ENCODE measurements at places on chromosomes 13 and 19.

- DNase-seq = no peak
- no peaks in the 10 kb centered on the region for H3K36me3 ChIP-seq
- H3K4me1 ChIP-seq = no peaks in the 10 kb centered on the region
- peaks cover 43% of the 10 kb centered on the region for H3K27me3 ChIP-seq
- no peak overlapping the region for H3K27ac ChIP-seq
Measured at GRCh38 chr19:47315125-47315821, 5.6 kb downstream of the C5AR1 start.

GRCh38 chr13:113845055-113845454, 18.8 kb downstream of the GAS6 start:
- H3K27ac ChIP-seq = no peak overlapping the region
- DNase-seq = no peak
- H3K4me3 ChIP-seq = no peak overlapping the region

- H3K36me3 ChIP-seq = peaks cover 68% of the 10 kb centered on the region
- H3K27me3 ChIP-seq = no peaks in the 10 kb centered on the region
- H3K27ac ChIP-seq = peak overlapping the region; percentile 96
- DNase-seq = peak; percentile 70
Measured at GRCh38 chr19:40805258-40805868, 6.4 kb downstream of the EGLN2 start.

- H3K4me1 ChIP-seq = no peaks in the 10 kb centered on the region
- H3K27ac ChIP-seq = no peak overlapping the region
- DNase-seq = no peak
- H3K36me3 ChIP-seq = no peaks in the 10 kb centered on the region
- H3K4me3 ChIP-seq = no peak overlapping the region
- peaks cover 8% of the 10 kb centered on the region for H3K27me3 ChIP-seq
Measured at GRCh38 chr19:32337084-32337808, 8.2 kb upstream of the ZNF507 start.

DNA sequence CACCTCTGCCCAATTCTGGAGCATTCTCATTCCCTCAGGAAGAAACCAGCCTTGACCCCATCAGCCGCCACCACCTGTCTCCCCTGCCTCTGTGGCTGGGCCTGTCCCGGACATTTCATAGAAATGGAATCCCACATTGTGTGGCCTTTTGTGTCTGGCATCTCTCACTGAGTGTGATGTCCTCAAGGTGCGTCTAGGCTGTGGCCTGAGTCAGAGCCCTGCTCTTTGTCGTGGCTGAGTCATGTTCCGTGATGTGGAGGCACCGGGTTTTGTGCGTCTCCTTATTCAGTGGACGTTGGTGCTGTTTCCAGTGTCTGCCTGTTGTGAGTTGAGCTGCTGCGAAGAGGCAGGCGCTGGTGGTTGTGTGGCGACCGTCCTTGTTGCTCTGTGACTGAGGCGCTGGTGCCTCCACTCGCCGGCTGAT, 3.5 kb downstream of the FZR1 start:
- peak overlapping the region; percentile 74 for H3K27ac ChIP-seq
- H3K36me3 ChIP-seq = peaks cover 37% of the 10 kb centered on the region
- H3K4me3 ChIP-seq = peak overlapping the region; percentile 49
- no peaks in the 10 kb centered on the region for H3K27me3 ChIP-seq
- DNase-seq = no peak
- peaks cover 45% of the 10 kb centered on the region for H3K4me1 ChIP-seq

GRCh38 chr13:110628477-110628793, 13.1 kb downstream of the NAXD start:
- H3K27me3 ChIP-seq = no peaks in the 10 kb centered on the region
- DNase-seq = no peak
- H3K27ac ChIP-seq = no peak overlapping the region
- peaks cover 44% of the 10 kb centered on the region for H3K36me3 ChIP-seq

- no peaks in the 10 kb centered on the region for H3K27me3 ChIP-seq
- H3K27ac ChIP-seq = no peak overlapping the region
- peaks cover 49% of the 10 kb centered on the region for H3K36me3 ChIP-seq
- no peaks in the 10 kb centered on the region for H3K4me1 ChIP-seq
- H3K4me3 ChIP-seq = no peak overlapping the region
- no peak for DNase-seq
Measured at GRCh38 chr19:18856385-18857126, 24.8 kb downstream of the UPF1 start.

- no peak overlapping the region for H3K4me3 ChIP-seq
- H3K27ac ChIP-seq = no peak overlapping the region
- peaks cover 3% of the 10 kb centered on the region for H3K4me1 ChIP-seq
- no peaks in the 10 kb centered on the region for H3K36me3 ChIP-seq
- DNase-seq = no peak
Measured at GRCh38 chr13:41387576-41387975, 69.8 kb upstream of the RGCC start.

- H3K27me3 ChIP-seq = peaks cover 6% of the 10 kb centered on the region
- H3K4me1 ChIP-seq = peaks cover 37% of the 10 kb centered on the region
- H3K27ac ChIP-seq = peak overlapping the region; percentile 98
Measured at GRCh38 chr19:5718037-5718578, 1.8 kb downstream of the LONP1 start.

- no peaks in the 10 kb centered on the region for H3K36me3 ChIP-seq
- no peak overlapping the region for H3K27ac ChIP-seq
- H3K4me1 ChIP-seq = no peaks in the 10 kb centered on the region
Measured at GRCh38 chr13:104170980-104171555, 1104.9 kb upstream of the SLC10A2 start.

DNA sequence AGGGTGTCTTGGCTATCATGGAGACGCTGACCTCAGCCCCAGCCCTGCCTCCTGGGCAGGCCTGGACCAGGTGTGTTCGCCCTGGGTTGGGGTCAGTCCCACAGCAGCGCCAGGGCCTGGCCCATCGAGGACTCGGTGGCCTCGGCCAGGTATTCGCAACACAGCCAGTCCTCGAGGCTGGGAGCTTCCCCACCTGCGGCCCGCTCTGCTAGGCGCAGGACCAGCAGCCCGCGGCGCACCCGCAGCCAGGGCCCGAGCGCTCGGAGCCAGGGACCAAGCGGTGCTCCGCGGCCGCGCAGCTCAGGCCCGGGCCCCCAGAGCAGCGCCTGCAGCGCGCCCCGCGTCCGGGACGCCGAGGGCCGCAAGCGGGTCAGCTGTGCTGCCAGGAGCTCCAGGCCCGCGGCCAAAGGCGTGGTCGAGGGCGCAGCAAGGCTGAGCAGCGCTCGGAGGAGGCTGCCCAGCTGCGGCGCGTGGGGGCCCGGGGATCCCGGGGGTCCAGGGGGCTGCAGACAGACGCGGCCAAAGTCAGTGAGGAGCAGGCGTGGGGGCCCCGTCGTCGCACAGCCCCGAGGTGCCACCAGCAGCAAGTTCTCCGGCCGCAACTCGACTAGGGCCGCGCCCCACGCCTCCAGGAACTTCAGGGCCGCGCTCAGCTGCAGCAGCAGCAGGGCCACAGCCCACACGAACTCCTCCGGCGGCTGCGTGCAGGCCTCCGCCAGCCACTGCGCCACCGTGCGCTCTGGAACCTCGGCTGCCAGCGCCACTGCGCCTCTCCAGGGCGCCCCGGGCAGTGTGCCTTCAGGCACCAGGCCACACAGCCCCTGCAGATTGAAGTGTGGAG, 6.2 kb downstream of the PEAK3 start:
- H3K4me3 ChIP-seq = no peak overlapping the region
- DNase-seq = no peak
- H3K27ac ChIP-seq = no peak overlapping the region
- peaks cover 24% of the 10 kb centered on the region for H3K36me3 ChIP-seq
- no peaks in the 10 kb centered on the region for H3K27me3 ChIP-seq

- peak; percentile 54 for DNase-seq
- H3K4me3 ChIP-seq = no peak overlapping the region
- peaks cover 6% of the 10 kb centered on the region for H3K4me1 ChIP-seq
- peaks cover 28% of the 10 kb centered on the region for H3K27me3 ChIP-seq
- no peaks in the 10 kb centered on the region for H3K36me3 ChIP-seq
- H3K27ac ChIP-seq = no peak overlapping the region
Measured at GRCh38 chr19:15869109-15869555, 28.7 kb downstream of the CYP4F2 start.

DNA sequence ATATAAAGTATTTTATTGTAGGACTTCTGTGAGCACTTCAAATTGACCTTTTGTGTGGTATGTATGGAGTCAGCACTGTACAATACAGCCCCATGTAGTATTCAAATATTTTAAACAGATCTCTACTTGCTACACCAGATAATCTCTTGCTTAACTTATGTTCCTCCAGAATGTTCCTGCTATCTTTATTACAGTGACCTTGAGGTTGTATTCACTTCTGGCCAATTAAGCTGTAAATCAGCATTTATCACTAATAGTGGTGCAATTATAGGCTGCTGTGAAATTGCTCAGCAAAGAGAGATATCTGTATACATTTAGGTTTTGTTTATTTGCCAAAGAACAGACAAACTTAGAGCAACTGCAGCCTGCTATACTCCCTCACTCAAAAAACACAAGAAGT, 1218.6 kb downstream of the PCDH17 start:
- no peak overlapping the region for H3K27ac ChIP-seq
- H3K36me3 ChIP-seq = no peaks in the 10 kb centered on the region
- no peaks in the 10 kb centered on the region for H3K27me3 ChIP-seq
- no peak overlapping the region for H3K4me3 ChIP-seq
- no peaks in the 10 kb centered on the region for H3K4me1 ChIP-seq

DNA sequence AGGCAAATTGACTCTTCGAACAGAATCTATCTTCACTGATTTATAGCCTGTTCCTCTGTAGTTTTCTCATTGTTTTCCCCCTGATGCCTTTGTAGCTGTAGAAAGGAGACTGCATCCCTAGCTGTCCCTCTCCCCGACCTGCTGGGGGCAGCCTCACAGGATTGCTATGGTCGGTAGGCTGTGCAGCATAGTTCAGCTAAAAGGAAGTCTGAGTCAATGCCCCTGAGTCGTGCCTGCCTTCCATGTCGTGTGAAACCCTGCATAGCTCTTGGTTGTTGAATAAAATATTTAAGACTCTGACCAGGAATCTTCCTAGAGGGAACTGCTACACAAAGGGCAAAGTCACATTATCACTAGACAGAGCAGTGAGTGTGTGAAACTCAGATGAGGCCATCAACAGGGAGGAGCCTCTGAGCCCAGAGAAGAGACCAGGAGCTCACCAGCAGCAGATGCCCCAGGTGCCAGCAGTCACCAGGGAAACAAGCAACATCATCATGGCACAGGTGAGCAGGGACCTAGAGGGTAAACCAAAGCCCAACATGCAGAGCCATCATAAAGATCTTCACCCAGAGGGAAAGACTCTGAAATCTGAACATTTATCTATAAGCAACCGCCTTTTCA, 108.4 kb upstream of the NBEA start:
- no peaks in the 10 kb centered on the region for H3K4me1 ChIP-seq
- H3K4me3 ChIP-seq = no peak overlapping the region
- no peaks in the 10 kb centered on the region for H3K36me3 ChIP-seq
- DNase-seq = no peak
- H3K27ac ChIP-seq = no peak overlapping the region

DNA sequence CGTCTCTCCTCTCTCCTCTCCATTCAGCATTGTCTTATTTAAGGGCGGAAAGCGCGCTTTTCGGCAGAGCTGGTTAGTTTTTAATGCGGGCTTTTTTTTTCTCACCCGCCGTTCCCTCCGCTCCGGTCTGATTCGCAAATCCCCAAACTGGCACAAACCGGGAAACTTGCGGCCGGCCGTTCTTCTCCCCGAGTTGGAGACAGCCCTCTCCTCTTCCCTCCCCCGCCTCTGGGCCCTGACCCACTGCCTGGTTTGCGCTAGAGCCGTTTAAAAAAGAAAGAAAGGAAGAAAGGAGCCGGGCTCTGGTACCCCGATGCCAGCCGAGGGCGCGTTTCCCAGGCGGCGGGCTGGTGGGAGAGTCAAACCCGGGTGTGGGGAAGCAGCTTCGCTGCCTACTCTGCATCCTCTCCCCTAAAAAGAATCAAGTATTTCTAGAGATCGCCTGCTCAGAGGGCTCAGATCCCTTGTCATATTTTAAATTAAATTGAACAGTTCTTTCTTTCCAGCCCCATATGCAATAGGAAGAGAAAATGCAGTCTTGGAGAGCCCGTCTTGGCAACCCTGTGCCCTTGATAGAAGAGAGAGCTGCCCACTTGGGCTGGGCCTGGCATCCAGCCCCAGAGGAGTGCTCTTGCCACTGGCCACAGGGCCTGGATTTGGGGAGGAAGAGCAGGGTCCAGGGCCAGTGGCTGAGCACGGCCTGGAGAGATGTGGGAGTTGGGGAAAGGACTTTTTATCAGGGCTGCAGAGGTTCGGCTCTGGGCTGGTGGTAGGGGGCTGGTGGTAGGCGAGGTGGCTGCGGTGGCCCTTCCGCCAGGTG, 19.0 kb downstream of the NFIX start:
- peaks cover 96% of the 10 kb centered on the region for H3K27me3 ChIP-seq
- no peak for DNase-seq

DNA sequence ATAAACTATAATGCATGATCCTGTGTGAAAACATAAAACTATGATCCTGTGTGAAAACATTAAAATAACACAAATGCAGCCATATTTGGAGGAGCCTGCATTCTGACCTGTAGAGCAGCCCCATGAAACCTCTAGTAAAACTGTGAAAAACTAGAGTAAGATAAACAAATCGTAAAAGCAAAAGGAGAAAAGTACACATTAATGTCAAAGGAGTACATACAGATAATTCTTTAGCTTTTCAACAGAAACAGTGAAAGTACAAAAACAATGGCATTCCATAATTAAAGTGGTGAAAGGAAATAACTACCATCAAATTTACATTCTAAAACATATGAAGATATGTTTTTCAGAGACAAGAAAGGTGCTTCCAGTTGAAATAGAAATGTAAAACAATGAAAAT, 1267.2 kb downstream of the SLITRK1 start:
- no peak for DNase-seq
- H3K4me3 ChIP-seq = no peak overlapping the region
- H3K27ac ChIP-seq = no peak overlapping the region
- no peaks in the 10 kb centered on the region for H3K36me3 ChIP-seq
- no peaks in the 10 kb centered on the region for H3K4me1 ChIP-seq
- H3K27me3 ChIP-seq = no peaks in the 10 kb centered on the region
